RKO (cell line): ENCODE measurements at places on chromosomes 12 and 14.
A peak's percentile ranks its signal among the peaks of the same experiment; 100 is the strongest.

DNA sequence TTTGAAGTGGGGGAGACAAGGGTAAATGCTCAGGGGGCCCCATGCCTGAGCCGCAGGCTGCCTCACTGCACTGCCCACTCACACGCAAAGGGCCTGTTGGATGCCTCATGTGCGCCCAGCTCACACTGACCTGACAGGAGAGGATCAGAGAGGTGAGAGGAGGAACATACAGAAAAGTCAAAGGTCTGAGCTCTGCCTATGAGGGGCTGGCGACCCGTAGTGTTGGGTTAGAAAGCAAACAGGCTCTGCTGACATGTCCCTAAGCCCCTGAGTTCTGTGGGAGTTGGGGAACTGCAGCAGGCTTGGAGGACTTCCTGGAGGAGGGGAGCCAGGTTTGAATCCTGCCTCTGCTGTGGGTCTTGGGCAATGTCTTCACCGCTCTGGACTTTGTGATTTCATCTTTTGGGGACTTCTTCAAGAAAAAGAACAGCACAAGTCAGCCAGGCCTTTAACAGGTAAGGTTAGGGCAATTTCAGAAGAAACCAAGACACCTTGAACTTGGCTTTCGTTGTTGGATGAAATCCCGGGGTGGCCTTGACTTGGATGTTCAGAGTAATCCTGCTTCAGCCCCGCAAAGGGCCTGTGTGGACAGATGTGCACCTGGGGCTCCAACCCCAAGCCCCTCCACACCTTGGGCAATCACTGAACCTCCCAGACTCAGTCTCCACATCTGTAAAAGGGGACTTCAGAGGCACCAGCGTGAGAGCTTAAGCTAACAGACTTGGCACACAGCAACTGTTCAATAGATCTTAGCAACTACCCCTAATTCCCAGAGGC, 116.8 kb downstream of the SCARB1 start:
- no peak for DNase-seq

GRCh38 chr12:12141000-12141399, 70.3 kb downstream of the BCL2L14 start:
- DNase-seq: no peak

- DNase-seq: peak; percentile 43
Measured at GRCh38 chr12:106300761-106301160, 1.8 kb upstream of the TCP11L2 start.

- peak; percentile 74 for DNase-seq
Measured at GRCh38 chr12:113462117-113462774, 9.4 kb downstream of the LHX5 start.

- DNase-seq: no peak
Measured at GRCh38 chr12:119721306-119721705, 53.4 kb downstream of the PRKAB1 start.

DNA sequence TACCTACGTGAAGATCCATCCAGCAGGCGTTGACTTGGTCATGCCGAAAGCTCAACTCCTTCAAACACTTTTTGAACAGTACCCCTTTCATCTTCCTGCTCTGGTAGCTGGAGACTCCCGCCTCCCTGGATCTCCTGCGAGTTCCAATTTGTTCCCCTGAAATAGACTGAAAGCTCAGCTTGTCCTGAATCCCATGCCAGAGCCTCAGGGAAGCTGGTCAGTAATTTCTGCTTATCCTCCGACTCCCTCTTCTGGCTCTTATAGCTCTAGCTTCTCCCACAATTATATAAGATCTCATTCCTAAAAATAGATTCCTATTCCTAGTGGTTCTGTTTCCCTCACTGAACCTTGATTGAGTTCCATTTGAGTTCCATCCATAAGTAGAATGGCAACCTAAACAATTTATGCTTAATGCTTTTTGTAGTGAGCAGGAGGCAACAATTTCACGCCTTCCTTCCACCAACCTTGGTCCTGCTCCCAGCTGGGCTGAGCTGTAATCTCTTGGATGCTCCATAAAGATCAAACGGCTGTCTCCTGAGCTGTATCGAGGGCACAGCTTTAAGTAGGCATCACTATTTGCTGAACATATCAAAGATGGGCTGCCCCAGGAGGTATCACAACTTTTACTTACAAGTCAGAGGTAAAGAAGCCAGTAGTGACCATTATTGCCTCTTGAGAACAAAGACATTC, 8.0 kb upstream of the TMEM132C start:
- DNase-seq: no peak

GRCh38 chr14:95296966-95297365, 22.7 kb downstream of the CLMN start:
- DNase-seq: no peak

GRCh38 chr14:38248321-38249028, 7.4 kb downstream of the CLEC14A start:
- peak; percentile 12 for DNase-seq

- DNase-seq: no peak
Measured at GRCh38 chr14:23365732-23366425, 907 bp upstream of the EFS start.

DNA sequence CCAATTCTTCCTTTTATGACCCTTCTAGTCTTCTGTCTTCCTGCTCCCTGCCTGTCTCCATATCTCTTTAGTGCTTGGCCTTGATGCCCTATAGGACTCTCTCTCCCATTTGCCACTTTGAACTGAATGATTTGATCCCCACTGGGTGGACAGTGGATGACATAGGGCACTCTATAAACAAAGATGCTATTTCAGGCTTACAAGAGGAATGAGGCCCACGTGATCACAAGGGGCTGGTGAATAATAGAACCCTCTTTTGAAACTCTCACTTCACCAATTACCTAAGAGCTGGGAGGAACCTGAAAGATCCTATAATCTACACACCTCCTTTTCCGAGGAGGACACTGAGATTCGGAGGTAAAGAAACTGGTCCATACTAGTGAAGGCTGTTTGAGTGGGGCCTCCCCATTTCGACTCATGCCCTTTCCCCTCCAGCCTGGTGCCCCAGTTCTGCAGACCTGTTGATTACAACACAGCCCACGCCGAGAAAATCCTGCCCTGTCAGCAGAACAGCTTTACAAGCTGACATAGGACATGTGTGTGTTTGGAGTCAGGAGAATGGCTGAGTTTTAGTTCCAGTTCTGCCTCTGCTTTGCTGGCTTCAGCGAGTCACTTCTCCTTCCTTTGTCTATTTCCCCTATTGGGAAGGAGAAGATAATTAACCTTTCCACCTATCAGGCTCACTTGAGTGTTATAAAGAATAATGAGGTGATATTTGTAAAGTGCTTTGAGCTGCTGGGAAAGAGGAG, 400.3 kb downstream of the ZFP36L1 start:
- DNase-seq: no peak

DNA sequence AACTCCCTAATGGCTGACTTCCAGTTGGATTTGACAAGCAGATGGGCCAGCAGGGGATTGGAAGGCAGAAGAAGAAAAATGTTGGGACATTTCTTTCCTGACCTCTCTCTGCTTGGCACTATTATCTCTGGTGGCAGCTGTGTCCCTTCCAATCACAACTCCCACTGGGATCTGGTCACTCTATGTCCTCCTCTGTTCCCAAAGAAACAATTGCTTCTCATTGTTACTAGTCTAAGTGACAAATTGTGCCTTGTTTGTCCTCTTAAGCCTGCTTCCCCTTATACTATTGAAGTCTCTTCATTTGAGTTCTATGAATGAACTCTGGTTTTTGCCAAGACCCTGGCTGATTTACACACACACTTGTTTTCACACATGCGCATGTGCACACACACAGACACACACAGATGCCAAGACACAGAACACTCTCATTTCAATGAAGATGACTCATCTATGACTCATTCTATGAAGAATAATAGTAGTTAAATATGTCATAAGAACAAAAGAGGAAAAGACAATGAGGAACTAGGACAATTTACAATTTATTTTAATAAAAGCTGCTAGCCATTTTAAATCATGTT, 83.0 kb upstream of the FAR2 start:
- DNase-seq: peak; percentile 70

DNA sequence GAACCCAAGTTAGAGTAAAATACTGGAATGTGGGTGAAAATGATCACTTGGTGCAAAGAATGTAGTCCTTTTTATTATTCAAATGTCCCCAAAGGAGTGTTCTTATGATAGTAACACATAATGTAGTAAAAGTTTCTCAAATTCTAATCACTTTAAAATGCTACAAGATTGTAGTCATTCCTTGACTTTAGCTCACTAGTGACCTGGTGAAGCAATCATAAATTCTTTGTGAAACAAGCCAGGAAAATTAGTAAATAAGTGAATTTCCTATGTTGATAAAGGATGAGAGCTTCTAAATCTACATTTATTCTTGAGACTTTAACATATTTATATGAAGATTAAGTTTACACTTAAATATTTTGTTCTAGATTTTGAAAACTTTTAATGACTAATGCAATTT, 30.7 kb upstream of the SLC17A8 start:
- DNase-seq: no peak

DNA sequence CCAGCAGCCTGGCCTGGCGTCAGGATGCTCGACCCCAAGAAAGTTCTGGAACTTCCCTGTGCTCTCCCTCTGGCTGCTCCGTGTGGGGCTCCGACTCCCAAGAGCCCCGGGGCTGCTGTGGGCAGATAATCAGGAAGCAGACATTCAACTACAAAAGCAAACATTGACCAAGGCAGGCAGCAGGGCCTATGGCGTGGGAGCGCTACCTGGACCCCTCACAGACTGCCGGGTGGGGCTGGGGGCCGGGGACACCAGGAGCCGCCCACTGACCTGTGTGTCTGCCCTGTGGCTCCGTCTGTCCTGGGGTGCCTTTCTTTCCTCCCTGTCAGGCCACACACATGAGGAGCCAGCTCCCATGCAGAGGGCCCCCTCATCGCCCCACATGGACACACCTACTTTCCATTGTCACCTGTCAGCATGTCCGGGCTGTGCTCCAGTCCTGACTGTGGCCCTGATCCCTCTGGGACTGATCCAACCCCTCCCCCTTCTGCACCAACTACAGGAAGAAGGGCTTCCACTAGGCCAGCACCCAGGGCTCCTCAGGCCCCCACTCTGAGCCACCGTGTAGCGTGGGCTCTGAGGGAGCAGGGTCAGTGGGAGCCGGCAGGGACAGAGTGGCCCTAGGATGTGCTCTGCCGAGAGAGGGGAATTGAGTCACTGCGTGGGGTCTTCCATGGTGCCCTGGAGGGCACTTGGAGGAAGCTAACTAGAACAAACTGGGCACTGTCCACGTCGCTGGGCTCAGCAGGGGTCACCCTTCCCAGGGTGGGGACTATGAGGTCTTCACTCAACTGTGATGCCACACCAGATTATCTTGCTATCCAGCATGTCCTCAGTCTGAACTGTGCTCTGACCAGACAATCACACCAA, 215.4 kb upstream of the C14orf180 start:
- no peak for DNase-seq

DNA sequence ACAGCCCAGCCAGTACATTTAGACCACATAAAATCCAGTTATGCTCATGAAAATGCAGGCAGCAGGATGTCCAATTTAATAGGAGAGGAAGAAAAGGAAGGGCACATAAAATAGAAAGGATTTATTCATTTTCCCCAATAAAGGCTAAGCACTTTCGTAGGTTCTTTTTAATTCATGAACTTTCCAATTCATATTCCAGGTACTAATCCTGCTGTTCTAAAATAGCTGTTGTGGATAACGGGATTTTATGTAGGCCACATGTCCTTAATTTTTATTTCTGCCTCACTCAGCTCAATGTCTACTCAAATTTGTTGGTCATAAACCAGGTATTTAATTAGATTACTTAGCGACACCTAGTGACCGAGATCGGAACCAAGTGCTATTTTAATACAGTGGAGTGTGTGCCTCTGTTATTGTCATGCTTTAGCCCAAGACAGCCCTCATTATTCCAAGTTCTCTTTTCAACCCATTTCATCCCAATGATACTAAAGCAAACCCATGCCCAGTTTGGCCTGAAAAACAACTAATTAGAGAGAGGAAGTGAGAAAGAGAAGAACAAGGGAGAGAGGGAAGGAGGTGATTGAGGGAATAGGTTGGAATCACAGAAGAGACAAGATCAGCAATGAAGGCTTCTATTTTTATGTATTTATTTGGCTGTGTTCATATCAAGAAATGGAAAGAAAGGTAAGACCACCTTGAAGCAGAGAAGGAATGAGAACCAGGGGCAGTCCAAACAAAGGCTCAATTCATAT, 45.9 kb upstream of the IFNG-AS1 start:
- DNase-seq: peak; percentile 81

DNA sequence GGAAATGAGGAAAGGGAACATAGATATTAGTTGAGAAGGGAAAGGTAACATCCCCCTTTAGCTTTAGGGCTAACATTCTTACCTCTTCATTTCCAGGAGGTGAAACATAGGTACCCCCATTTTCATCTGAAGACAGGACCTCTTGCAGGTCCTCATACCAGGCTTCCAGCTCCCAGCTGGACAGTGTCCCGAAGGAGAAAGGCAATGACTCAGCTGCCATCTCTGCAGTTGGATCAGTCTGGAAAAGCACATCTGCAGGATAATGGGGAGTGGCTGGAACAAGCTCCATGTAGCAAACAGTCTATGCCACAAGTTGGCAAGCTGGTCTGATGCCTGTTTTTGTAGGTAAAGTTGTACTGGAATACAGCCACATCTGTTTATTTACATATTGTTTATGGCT, 3.1 kb downstream of the DDIT3 start:
- DNase-seq: peak; percentile 73

- DNase-seq: no peak
Measured at GRCh38 chr14:55973285-55973800, 144.9 kb upstream of the PELI2 start.

GRCh38 chr12:16674885-16675284, 68.9 kb upstream of the LMO3 start:
- no peak for DNase-seq

- peak; percentile 11 for DNase-seq
Measured at GRCh38 chr14:95311752-95312151, 8.0 kb downstream of the CLMN start.

DNA sequence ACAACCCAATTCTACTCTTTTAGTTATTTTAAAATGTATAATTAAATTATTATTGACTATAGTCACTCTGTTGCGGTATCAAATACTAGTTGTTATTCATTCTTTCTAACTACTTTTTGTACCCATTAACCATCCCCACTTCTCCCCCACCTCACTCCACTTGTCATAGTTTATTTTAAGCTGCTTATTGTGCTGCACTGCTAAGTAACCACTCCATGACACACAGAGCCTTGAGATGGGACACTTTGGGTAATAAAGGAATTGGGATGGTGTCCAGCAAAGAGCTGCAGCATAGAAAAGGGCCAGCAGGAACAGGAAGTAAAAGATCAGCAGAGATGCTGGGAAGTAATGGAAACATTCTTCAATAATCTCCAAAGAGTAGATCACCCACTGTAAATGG, 123.0 kb downstream of the RPS29 start:
- DNase-seq: no peak

- DNase-seq: no peak
Measured at GRCh38 chr12:111093428-111094142, 173.2 kb upstream of the MYL2 start.

DNA sequence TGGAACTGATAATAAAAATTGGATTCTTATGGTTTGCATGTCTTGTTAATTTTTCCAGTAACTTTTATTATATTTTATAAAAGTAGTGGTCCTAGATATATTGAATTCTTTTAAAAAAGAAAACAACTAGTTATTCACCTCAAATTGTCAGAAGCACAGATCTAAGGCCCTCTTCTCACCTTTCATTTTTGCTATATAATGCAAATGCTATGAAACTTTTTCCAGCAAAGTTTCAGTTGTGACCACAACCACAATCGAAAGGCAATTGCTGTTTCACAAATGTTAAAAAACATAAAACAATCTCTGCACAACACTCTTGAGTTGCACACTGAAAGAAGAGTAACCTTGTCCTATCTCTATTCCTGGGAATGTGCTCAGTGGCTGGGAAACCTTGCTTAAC, 479.8 kb upstream of the FLRT2 start:
- no peak for DNase-seq

- DNase-seq: no peak
Measured at GRCh38 chr14:51365241-51365965, 125.4 kb downstream of the TMX1 start.
